ENCODE measurements at places on chromosomes 11 and 22.

DNA sequence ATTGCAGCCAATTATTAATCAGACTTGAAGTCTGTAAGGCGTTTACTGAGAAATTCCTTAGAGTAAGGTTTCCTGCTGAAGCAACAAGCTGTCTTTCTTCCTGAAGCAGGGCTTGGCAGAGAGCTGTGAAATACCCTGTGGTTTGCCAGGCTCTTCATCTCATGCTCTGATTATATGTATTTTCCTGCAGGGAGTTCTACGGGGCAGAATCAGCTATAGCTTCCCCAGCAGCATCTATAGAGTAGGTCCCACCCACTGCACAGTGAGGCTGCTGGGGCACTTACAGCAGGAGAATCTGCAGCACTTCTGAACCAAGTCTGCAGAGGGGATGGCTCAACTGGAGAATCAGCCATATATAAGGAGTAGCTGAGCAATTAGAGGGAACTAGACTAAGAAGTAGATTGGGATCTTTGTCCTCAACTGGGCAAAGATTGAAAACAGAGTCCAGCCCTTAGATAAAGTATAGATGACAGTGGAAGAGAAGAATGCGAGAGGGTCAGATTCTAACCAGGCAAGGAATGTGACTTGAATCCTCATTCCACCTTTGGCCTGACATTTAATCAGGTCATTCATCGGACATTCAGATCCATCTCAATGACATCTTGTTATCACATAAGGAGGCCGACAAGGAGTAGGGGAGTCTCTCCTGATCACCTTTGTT lies 37.6 kb downstream of the CNTF start:
- no peak for DNase-seq

DNA sequence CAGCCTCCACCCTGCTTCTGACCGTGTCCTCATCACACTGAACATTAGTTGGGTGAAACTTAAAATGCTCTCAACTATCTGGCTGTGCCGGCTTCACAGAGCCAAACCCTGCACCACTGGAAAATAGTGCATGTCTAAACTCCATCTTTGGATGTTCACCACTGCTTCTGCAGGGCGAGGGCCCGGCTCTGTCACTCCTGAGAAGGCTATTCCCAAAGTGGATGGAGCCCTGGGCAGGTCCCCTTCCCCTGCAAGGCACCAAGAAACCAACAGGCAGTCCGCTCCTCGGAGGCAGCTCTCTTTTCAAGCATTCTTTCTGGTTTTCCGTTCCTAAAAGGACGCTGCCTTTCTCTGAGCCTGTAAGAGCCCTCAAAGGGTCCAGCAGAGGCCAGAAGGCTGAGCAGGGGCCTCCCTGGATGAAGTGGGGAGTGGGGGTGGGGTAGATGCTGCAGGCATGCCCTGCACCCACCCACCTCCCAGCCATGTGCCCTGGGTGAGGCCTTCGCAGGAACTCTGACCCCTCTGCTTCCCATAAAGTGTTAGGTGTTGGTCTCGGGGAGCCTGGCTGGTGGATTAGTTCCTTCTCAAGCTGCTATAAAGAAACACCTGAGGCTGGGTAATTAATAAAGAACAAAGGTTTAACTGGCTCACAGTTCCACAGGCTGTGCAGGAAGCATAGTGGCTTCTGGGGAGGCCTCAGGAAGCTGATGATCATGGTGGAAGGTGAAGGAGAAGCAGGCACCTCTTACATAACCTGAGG lies 23.3 kb downstream of the LINC01488 start:
- no peak for DNase-seq

GRCh38 chr22:37267135-37267587 lies 15.1 kb upstream of the CYTH4 start:
- peak; percentile 67 for DNase-seq

GRCh38 chr11:26143566-26144290 lies 188.2 kb upstream of the ANO3 start:
- DNase-seq = no peak

DNA sequence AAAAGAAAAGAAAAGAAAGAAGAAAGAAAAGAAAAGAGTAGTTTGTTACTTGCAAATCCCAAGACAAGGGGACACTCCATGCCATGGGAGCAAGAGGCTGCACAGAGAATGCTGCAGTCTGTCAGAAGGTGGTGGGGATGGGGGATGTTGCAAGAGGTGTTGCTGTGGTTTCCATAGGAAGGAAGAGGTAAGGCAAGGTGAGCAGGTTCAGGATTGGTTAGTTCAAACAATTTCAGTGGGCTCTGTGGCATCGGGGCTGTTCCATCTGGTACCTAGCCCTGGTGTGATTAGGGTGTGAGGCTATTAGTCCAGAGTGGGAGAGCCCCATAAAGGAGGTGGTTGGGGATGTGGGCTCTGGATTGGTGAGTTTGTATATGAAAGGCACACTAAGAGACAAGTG lies 172.7 kb downstream of the BCR start:
- no peak for DNase-seq

DNA sequence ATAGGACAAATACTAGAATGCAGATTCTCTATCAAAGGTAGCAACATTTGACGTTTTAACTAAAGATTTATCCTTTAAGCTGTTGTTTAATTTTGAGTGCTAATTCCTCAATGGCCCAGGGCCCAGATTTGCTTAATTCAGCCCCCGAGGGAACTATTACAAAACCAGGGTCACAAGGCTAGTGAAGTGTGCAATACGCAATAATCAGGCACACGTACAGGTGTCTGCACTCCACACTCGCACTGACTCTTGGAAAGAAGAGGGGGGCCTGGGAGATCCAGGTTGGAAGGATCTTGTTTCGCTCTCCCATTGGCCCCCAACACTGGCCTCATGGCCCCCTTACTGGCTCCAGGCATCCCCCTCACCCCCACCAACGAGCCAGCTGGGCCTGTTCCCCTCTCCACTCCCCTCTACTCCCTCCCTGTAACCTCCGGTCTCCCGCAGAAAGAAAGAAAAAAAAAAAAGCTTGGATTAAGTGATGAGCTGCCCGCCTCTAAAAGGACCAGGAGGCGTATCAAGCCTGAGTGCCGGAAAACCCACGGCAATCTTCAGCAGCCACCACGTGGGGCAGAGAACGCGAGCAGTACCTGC lies 2.2 kb upstream of the KIRREL3 start:
- DNase-seq = no peak

GRCh38 chr11:1478011-1478410 lies 8.6 kb downstream of the MOB2 start:
- DNase-seq = no peak

GRCh38 chr22:50577987-50578775 lies at the start of gene CPT1B:
Gene CPT1B (minus strand): TSS chr22:50578427. CDS start chr22:50577915, 512 bp downstream.
- no peak for DNase-seq

DNA sequence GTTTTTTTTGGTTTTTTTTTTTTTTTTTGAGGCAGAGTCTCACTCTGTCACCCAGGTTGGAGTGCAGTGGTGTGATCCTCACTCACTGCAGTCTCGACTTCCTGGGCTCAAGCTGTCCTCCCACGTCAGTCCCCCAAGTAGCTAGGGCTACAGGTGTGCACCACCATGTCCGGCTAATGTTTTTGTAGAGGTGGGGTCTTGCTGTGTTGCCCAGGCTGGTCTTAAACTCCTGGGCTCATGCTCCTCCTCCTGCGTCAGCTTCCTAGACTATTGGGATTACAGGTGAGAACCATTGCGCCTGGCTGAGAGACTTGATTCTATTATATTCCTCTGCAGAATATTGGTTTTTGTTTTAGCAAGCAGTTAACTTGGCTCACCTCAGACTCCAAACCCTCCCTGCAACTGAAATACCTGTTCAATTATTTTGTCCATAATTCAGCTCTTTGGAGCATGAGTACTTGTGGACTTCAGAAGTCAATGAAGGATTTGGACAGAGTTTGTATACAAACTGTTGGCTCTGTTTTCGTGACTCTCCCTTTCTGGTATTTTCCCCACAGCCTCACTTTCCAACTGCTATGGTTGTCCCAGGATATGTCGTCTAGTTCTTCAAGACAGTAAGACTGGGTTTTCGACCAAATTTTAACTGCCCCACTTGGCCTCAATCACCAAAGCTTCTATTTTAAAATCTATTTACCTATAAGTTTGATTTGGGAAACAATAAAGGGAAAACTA lies 69.1 kb upstream of the ADORA2A start:
- DNase-seq = no peak

DNA sequence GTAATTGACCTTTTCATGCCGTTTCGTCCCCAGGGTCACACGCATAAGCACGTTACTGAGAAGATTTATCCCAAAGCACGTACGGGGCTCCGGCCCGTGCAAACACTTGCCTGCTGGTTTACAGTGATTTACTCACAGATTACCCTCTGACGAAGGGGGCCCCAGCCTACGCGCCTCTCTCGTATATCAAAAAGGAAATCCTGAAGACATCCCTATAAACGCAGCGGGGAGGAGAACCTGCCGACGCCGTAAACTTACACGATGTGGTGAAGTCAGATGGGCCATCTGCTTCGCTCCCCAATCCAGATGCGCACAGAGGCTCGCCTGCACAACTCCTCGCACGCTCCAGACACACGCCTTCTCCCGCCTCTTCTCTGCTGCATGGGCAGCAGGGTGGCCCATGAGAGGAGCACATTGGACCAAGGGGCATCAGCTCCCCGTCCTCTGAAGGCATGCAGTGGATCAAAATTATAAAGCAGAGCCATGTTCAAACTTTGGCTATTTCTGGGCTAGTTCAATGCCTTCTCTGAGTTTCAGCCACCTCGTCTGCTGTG lies 123.6 kb downstream of the MN1 start:
- no peak for DNase-seq

DNA sequence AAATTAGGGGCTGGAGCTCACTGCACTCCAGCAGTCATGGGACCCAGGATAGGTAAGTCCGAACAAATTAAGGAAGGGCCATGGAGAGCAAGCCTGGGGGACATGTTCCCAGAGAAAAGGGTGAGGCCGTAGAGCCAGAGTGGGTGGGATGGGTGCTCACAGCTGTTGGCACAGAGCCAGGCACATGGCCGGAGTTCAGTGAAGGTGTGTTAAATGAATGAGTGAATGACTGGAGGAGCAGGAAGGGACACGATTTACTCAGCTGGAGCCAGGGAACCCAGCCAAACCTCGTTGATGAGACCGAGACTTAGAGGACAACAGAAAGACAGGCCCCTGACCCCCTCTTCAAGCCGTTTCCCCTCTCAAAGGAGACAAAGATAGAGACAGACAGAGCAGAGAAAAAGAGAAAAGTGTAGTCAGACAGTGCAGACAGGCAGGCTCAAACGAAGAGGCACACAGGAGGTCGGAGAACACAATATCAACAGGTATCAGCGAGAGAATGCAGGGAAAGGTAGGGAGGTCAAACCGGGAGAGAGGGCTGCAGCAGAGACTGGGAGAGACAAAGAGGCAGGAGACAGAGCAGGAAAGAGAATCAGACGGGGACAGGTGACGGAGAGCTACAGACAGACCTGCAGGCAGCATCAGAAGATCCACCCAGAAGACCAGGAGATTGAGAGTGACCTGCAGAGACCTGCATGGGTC lies 590 bp downstream of the SLCO2B1 start:
- no peak for DNase-seq

DNA sequence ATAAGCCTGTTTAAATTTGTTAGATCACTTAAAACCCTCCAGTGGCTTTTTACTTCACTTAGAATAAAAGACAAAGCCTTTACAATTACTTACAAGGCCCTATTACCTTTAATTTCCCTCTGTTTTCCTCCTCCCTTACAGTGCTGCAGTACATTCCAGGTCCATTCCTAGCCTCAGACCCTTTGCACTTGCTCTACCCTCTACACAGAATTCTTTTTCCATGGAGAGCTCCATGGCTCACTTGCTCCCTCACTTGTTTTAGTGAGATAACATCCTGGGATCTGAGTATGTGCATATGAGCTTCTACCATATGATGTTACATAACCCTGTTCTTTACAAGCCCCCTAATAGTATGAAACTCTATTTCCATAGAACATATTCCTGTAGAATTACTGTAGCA lies 24.4 kb downstream of the ZNF214 start:
- DNase-seq = no peak

- no peak for DNase-seq
These were observed 47.3 kb downstream of the RELT start for GRCh38 chr11:73423506-73423905.

DNA sequence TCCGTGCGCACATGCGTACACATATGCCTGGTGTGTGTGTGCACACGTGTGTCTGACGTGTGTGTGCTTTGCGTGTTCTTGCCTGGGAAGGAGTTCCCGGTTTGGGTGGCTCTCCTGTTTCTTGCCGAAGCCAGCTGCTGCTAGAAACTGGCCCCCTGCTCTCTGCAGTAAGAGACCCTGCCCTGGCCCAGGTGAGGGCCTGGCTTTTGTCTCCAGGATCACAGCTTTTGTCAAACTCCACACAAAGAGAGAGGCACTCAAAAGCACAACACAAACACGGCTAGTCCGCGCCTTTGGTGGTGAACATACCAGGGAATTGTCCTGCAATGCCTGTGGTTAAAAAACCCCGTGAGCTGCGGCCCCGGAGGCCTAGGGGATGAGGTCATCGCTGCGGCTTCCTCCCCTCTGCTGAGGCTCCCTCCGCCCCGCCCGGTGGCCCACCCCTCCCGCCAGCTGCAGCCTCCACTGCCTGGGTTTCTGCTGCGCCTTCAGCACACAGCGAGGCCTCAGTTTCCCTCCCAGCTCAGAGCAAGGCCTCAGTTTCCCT lies 88.9 kb downstream of the KCNQ1 start:
- DNase-seq = no peak

GRCh38 chr11:12860827-12861226 lies 148.3 kb upstream of the RASSF10 start:
- no peak for DNase-seq

DNA sequence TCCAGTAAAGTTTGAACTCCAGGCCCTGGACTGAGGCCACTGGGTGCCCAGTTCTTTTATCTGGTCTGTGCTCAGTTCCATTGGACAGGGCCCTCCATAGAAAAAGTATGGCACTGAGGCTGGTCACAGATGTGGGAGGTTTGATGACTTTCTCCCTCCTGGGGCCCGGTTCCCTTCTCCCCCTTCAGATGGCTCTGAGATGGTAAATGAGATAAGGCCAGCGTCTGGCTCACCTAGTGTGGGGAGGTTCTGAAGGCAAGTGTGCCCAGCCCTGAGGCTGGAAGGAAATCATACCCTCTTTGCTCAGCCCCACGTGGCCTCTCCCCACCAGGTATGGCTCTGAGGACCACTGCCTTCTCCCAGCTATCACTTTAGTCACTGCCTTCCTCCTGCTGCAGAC lies 1.5 kb upstream of the CLDN5 start:
- no peak for DNase-seq

- no peak for DNase-seq
These were observed 92.9 kb upstream of the SLC22A12 start for GRCh38 chr11:64498136-64498535.

GRCh38 chr11:3893311-3893710 lies 37.8 kb downstream of the STIM1 start:
- DNase-seq = no peak

All from T-helper 9 cell (primary cell).